ENCODE measurements at places on chromosomes 7 and 10.
A peak's percentile ranks its signal among the peaks of the same experiment; 100 is the strongest.

DNA sequence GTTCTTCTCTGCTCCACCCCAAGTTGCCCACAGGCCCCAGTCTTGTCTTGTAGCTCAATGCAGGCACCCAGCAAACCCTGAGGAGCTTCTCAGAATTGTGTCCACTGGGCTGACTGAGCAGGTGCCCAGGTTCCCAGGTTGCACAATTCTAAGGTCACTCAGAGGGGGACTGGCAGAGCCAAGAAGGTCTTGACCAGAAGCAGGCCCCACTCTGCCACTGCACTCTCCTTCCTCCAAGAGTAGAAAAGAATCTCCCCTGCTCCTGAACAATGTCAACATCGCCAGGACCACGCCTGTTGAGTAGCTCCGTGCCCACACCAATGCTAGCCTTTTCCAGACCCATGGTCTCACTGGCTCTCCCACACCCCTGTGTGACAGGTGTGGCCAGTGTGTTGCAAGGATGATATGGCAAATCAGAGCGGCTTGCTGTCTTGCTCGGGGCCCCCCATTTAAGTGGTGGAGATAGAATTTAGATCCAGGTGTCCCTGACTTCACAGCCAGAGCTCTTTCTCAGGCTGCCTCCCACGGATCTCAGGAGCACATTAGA lies 577 bp downstream of the LRRC18 start:
- no peaks in the 10 kb centered on the region for H3K36me3 ChIP-seq
- no peak overlapping the region for H3K27ac ChIP-seq
- DNase-seq: no peak
- H3K4me3 ChIP-seq: no peak overlapping the region

DNA sequence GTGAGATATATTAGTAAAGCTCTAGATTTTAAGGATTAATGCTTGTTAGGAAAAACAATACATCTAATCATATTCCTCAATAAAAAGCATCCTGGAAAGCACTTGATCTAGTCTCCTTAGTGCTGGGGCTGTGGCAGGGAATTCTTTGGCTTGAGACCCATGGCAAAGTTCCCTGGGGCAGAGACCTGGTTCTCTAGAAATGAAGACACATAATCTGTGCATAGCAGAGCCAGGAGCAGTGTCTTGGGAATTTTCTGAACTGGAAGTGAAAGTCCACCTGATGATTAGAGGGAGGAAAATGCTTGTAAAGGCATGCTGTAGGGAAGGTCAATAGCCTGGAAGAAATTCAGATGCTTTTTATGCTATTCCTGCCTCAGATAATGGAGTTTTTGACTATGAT lies 247.4 kb downstream of the CDK14 start:
- H3K27me3 ChIP-seq: no peaks in the 10 kb centered on the region
- DNase-seq: no peak
- H3K27ac ChIP-seq: no peak overlapping the region
- no peak overlapping the region for H3K4me3 ChIP-seq

DNA sequence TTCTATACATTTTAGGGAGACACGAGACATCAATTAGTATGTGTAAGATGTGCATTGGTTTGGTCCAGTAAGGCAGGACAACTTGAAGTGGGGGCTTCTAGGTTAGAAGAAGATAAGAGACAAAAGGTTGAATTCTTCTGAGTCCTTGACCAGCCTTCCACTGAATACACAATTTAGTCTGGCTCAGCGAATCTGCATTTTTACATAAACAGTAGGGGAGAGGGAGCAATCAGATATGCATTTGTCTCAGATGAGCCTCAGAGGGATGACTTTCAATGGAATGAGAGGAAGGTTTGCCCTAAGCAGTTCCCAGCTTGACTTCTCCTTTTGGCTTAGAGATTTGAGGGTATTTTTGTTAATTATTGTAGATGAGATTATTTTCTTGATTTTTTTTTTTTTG lies 20.0 kb upstream of the C10orf90 start:
- no peaks in the 10 kb centered on the region for H3K4me1 ChIP-seq
- no peak overlapping the region for H3K27ac ChIP-seq
- DNase-seq: no peak

GRCh38 chr10:112880633-112881530 lies 69.2 kb upstream of the TCF7L2 start:
- DNase-seq: no peak
- H3K27me3 ChIP-seq: no peaks in the 10 kb centered on the region
- H3K36me3 ChIP-seq: no peaks in the 10 kb centered on the region
- no peaks in the 10 kb centered on the region for H3K4me1 ChIP-seq
- no peak overlapping the region for H3K27ac ChIP-seq

DNA sequence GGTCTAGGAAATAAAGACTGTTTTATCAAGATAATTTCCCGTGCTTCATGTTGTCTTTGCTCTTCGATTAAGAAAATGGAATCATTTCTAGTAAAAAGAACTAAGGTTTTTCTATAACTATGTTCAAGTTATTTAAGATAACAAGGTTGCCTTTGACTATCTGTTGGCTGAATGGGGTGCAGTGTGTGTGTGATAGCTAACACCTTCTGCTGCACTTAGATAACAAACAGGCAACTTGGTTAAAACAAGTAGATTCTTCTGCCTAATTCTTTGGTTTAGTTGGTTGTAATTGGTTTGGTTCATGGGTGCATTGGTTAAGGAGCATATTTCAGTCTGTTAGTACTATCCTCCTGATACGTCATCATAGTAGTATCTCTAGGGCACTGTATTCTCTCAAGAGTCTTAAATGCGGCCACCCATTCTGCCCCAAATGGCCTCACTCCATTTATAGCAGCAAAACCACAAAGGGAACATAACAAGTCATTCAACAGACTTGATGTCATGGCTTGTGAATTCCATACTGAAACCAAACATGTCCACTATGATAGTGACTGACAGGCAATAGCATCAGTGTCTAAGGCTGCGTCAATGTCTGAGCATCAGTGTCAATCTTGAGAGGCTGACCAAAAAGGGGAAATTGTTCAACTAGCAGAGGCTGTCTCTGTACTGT lies 55.7 kb downstream of the CCDC3 start:
- H3K27ac ChIP-seq: no peak overlapping the region
- no peaks in the 10 kb centered on the region for H3K27me3 ChIP-seq
- H3K4me1 ChIP-seq: no peaks in the 10 kb centered on the region
- no peak for DNase-seq

- no peaks in the 10 kb centered on the region for H3K4me1 ChIP-seq
- no peaks in the 10 kb centered on the region for H3K27me3 ChIP-seq
- H3K36me3 ChIP-seq: no peaks in the 10 kb centered on the region
- H3K27ac ChIP-seq: no peak overlapping the region
- DNase-seq: no peak
Measured at GRCh38 chr10:77504196-77504872, 133.3 kb downstream of the KCNMA1 start.

GRCh38 chr10:31759124-31759798 lies 169.4 kb downstream of the ARHGAP12 start:
- no peaks in the 10 kb centered on the region for H3K36me3 ChIP-seq
- peak overlapping the region; percentile 96 for H3K27ac ChIP-seq
- peak; percentile 71 for DNase-seq
- H3K27me3 ChIP-seq: no peaks in the 10 kb centered on the region
- peak overlapping the region; percentile 86 for H3K4me3 ChIP-seq
- H3K4me1 ChIP-seq: peaks cover 21% of the 10 kb centered on the region

DNA sequence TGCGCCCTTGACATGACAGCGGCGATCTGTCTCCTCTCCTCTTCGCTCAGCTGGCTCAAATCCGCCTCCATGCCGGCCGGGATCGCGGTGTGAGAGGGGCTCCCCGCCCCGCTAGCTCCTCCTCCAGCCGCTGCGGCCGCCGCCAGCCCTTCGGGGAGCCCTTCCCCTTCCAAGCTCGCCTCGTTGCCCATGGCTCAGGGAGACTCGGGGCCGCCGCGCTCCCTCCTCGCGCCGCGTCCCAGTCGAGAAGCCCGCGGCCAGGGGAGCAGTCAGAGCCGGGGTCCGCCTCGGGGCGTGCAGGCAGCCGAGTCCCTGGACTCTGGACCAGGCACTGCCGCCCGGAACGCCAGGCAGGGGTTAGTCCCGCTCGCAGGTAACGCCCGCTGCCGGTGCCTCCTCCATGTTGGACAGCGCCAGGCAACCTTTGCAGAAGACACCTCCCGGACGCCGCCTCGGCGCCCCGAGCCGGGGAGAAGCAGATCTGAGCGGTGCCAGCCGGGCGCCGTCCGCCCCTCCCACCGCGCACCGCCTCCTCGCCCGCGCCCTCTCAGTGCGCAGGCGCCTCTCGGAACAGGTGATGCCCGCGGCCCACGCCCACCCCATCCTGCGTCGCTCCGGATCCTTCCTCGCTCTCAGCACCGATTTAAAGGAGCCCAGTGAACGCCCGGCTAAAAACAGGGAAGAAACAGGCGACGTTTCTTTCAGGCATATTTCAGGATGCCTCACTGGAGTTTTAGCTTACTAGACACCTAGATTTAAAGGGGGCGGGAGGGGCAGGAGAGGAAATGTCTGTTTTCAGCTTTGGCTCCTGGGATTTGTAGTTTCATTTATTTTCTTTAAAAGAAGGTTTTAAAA lies at the start of gene PCLO:
TSS of gene PCLO (minus strand) at position 483 of the 855 bp plus-strand sequence. CDS start at position 191, 292 bp downstream.
- DNase-seq: peak; percentile 94
- no peaks in the 10 kb centered on the region for H3K36me3 ChIP-seq
- H3K27ac ChIP-seq: peak within 1 kb of the TSS; percentile 77

- no peak overlapping the region for H3K27ac ChIP-seq
- DNase-seq: no peak
- H3K36me3 ChIP-seq: no peaks in the 10 kb centered on the region
- no peaks in the 10 kb centered on the region for H3K4me1 ChIP-seq
Measured at GRCh38 chr10:75449382-75450074, 18.1 kb downstream of the LRMDA start.

DNA sequence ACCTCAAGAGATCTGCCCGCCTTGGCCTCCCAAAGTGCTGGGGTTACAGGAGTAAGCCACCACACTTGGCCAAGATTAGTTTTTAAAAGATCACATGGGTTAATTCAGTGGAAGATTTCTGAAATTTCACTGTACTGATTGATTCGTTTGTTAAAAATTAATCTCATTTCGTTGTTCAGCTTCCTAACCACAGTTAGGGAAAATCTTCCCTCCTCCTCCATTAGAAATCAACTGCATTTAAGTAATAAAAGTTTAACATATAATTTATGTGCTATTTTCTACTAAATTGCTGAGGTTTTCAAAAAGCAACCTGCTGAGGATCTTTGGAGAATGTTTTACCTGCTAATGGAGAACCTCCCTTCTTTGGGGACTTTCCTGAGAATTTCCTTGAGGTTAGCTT lies 522.4 kb downstream of the GATA3 start:
- H3K4me3 ChIP-seq: no peak overlapping the region
- H3K27me3 ChIP-seq: no peaks in the 10 kb centered on the region
- H3K4me1 ChIP-seq: no peaks in the 10 kb centered on the region
- DNase-seq: no peak

- no peaks in the 10 kb centered on the region for H3K27me3 ChIP-seq
- peaks cover 14% of the 10 kb centered on the region for H3K36me3 ChIP-seq
- H3K4me1 ChIP-seq: peaks cover 35% of the 10 kb centered on the region
- peak within 1 kb of the TSS; percentile 95 for H3K27ac ChIP-seq
Measured at GRCh38 chr10:97713339-97713825, at the start of gene MARVELD1. Gene MARVELD1, plus strand, starts transcription at chr10:97713730. Its CDS starts 147 bp downstream, at chr10:97713877.

Measured in upper lobe of right lung (tissue), 1 donor.